ENCODE measurements at places on chromosomes 1 and 21. TPM values are rescaled to one million over a fixed set of nuclear protein-coding genes. Genes with fewer than 3 reads are reported as not detected.

The GJA4 gene
- 14.4 TPM for total RNA-seq

The C1orf53 gene
- total RNA-seq = 3.8 TPM

The C1orf167 gene
- total RNA-seq = not detected

The EFNA1 gene
- total RNA-seq = 14.0 TPM

The TTC22 gene
- 0.10 TPM for total RNA-seq

The SPTA1 gene
- not detected for total RNA-seq

The S100A16 gene
- 52.1 TPM for total RNA-seq

The TRIM67 gene
- not detected for total RNA-seq

The UBE2U gene
- total RNA-seq = not detected

The LCE6A gene
- not detected for total RNA-seq

The CA6 gene
- total RNA-seq = not detected

The B4GALT2 gene
- 97.8 TPM for total RNA-seq

The FMN2 gene
- total RNA-seq = not detected

The F13B gene
- not detected for total RNA-seq

The OR2L3 gene
- total RNA-seq = not detected

The PADI1 gene
- not detected for total RNA-seq

DNA sequence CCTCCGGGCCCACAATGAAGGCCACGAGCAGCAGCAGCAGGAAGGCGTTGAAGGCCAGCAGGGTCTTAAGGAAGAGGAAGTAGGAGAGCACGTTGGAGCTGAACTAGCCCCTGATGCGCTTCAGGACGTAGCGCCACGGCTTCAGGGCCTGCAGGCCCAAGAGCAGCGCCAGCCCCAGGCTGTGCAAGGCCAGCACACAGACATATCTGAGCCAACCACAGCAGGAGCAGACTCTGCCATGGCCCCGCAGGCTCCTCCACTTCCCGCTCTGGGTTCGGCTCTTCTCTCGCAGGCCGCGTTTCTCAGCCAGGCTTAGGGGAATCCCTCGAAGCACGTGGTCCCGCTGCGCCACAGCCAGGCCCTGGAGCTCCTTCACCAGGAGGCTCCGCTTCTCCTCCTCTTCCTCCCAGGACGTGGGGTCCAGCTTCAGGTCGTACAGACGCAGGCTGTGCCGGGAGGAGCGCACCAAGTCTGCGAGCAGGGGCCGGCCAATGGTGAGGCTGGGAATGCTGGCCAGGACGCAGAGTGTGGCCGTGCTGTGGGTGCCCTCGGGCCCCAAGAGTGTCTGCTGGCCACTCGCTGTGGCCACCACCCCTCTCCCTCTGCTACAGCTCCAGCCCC is 41.7 kb downstream of the ZNF691 start:
- no peaks in the 10 kb centered on the region for H3K27me3 ChIP-seq
- no peak for DNase-seq
- H3K27ac ChIP-seq = no peak overlapping the region
- no peak overlapping the region for H3K4me3 ChIP-seq
- H3K4me1 ChIP-seq = no peaks in the 10 kb centered on the region

DNA sequence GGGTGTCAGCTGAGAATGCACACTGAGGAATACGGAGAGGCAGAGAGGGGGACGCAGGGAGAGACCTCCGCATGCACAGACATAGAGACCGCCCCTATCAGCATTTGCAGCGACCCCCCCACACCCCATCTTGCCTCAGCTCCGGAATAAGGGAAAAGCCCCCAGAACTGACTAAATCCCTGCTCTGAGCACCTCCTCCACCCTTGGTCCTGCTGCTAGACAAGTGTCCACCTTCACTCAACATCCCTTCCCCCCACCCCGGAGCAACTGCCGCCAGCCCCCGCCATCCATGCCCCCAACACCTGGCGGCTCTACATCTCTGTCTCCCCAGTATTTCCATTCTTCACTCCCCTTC is 769 bp downstream of the SV2A start:
- no peaks in the 10 kb centered on the region for H3K4me1 ChIP-seq
- no peaks in the 10 kb centered on the region for H3K36me3 ChIP-seq
- H3K4me3 ChIP-seq = no peak overlapping the region
- no peak overlapping the region for H3K27ac ChIP-seq
- peaks cover 13% of the 10 kb centered on the region for H3K27me3 ChIP-seq
- no peak for DNase-seq

DNA sequence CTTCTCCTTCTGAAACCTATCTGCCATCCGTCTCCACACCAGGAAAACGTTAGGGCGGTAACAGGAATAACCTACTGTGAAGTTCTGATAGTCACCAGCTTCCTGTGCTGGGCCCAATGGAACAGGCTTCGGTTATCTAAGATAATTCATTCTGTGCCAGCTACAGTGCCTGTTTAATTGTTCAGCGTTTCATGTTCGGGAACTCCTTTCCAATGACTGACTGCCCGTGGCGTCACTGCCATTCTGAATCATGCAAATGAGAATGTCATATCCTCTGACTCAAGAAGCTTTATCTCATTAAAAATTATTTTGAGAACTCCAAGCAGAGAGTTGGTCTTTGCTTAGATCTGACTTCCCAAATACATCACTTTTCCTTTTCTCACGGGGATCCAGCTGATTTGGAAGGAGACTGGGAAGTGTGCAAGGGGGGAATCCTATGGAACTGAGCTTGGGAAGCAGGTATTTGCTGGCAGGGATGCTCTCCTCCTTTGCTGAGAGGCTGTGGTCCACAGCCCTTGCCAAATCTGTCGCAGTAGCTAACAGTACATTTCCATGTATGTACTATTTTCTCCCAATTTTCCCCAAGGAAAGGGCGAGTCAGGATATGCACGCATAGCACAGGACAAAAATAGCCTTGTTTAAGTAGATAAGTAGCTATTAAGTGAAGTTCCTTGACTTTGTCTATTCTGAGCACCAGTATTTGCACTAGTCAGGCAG is 358.7 kb downstream of the LTN1 start:
- peaks cover 11% of the 10 kb centered on the region for H3K4me1 ChIP-seq
- no peaks in the 10 kb centered on the region for H3K27me3 ChIP-seq
- peak overlapping the region; percentile 55 for H3K27ac ChIP-seq
- H3K4me3 ChIP-seq = no peak overlapping the region

DNA sequence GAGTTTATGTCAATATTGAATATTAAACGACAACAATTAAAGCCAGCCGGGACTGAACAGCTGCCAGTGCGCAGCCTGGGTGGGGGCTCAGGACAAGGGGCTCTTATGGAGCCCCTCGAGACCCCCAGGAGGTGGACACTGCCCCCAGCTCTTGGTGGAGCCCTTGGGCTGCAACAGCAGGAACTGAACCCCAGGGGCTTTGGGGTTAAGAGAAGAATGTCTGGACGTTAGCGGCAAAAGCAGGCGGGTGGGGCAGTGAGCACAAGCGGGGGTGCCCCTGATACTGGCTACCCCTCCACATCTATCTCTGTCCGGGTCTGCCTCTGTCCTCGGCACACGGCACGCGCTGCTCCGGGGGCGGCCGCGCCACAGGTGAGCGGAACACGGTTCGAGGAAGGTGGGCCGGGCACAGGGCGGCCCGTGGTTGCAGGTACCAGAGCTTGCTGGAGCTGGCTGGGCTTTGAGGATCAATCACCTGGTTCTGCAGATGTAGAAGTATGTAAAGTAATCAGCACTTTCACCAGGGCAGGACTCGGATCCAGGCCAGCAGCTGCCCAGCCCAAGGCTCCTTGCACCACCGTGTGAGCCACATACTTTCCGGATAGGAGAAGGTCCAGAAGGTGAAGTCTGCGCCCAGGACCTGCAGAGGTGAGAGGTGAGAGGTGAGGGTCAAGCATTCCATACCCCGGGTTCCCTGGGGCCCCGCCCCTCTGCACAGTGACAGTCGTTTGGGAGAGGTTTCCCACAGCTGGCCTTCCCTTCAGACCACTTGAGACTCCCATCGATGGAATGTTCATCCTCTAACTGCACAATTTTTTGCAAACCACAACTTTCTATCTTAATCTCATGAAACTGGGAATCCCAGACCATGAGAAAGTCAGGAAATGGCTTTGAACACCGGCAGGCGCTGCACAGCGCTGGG is 12.4 kb upstream of the POFUT2 start:
- no peaks in the 10 kb centered on the region for H3K36me3 ChIP-seq
- peaks cover 17% of the 10 kb centered on the region for H3K27me3 ChIP-seq
- H3K4me3 ChIP-seq = no peak overlapping the region
- DNase-seq = no peak
- peaks cover 26% of the 10 kb centered on the region for H3K4me1 ChIP-seq

GRCh38 chr1:159791461-159791860 is 10.7 kb downstream of the DUSP23 start:
- peaks cover 3% of the 10 kb centered on the region for H3K27me3 ChIP-seq
- no peaks in the 10 kb centered on the region for H3K4me1 ChIP-seq
- H3K36me3 ChIP-seq = no peaks in the 10 kb centered on the region
- no peak overlapping the region for H3K4me3 ChIP-seq
- no peak for DNase-seq

- H3K36me3 ChIP-seq = peaks cover 45% of the 10 kb centered on the region
- peak overlapping the region; percentile 65 for H3K4me3 ChIP-seq
- H3K27ac ChIP-seq = peak overlapping the region; percentile 98
- H3K4me1 ChIP-seq = peaks cover 15% of the 10 kb centered on the region
- no peaks in the 10 kb centered on the region for H3K27me3 ChIP-seq
- peak; percentile 82 for DNase-seq
Observed at GRCh38 chr1:7783178-7783711, 846 bp upstream of the PER3 start.

- DNase-seq = no peak
- no peak overlapping the region for H3K27ac ChIP-seq
- peak overlapping the region; percentile 46 for H3K4me3 ChIP-seq
- H3K4me1 ChIP-seq = no peaks in the 10 kb centered on the region
- H3K27me3 ChIP-seq = peaks cover 64% of the 10 kb centered on the region
Observed at GRCh38 chr1:18646091-18646785, 15.6 kb downstream of the PAX7 start.

DNA sequence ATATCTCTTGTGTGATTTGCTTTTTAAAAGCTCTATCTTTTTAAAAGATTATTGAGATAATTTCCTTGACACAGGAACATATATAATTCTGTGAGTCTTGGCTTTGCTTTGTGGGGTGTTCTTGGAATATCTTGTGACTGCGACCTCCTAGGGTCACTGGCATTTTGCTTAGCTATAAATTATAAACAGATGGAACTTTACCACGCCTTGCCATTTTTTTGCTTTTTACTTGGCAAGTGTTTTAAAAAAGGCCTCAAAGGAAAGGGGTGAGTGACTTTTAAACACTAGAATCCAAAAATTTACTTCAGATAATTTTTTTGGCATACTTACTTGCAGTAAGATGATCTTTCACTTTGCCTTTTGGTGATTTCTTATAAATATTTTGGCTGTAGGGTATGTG is 43.6 kb downstream of the ALG6 start:
- no peak overlapping the region for H3K4me3 ChIP-seq
- H3K4me1 ChIP-seq = no peaks in the 10 kb centered on the region
- peaks cover 16% of the 10 kb centered on the region for H3K36me3 ChIP-seq
- no peaks in the 10 kb centered on the region for H3K27me3 ChIP-seq
- no peak overlapping the region for H3K27ac ChIP-seq

- peaks cover 68% of the 10 kb centered on the region for H3K27me3 ChIP-seq
- H3K27ac ChIP-seq = no peak overlapping the region
- H3K36me3 ChIP-seq = no peaks in the 10 kb centered on the region
- no peak overlapping the region for H3K4me3 ChIP-seq
- peaks cover 7% of the 10 kb centered on the region for H3K4me1 ChIP-seq
Observed at GRCh38 chr1:147077936-147078605, 94.2 kb downstream of the PRKAB2 start.

DNA sequence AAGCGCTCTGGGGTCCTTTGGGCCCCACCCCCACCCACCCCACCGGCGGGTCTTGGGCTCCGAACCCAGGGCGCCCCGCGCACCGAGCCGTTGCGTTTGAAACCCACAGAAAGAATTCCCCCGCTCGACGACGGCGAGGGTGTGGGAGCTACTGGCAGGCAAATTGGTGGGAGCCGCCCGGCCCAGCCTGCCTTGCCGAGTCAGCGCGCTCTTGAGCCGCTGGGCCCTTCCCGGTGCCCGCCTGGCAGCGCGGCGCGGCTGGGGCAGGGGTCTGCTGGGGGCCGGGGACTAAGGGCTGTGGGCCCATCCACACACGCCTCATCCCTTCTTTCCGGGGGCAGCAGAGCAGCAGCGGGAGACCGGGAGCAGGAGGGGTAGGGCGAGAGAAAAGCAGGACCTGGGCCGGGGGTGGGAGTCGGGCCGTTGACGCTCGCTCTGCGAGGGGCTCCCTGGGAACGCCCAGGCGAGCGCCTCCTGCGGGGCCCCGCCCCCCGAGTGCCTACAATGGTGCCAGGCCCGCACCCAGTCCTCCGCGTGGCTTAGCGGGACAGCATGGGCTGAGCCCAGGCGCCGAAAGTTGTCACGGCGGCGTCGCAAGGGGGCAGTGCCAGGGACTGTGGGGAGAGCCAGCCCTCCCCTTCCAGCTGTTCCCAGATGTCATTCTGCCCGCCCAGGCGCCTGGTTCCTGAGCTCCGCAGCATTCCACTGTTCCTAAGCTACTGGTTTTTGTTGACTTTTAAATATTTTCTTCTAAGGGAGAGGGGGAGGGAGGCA is at the start of gene C1orf94:
TSS of gene C1orf94 (plus strand) at position 78 of the 774 bp plus-strand sequence. CDS start 883 bp downstream, outside the sequence.
- H3K27ac ChIP-seq = no peak within 1 kb of the TSS
- no peak within 1 kb of the TSS for H3K4me3 ChIP-seq
- no peaks in the 10 kb centered on the region for H3K4me1 ChIP-seq
- peaks cover 28% of the 10 kb centered on the region for H3K27me3 ChIP-seq
- no peak for DNase-seq
- no peaks in the 10 kb centered on the region for H3K36me3 ChIP-seq

DNA sequence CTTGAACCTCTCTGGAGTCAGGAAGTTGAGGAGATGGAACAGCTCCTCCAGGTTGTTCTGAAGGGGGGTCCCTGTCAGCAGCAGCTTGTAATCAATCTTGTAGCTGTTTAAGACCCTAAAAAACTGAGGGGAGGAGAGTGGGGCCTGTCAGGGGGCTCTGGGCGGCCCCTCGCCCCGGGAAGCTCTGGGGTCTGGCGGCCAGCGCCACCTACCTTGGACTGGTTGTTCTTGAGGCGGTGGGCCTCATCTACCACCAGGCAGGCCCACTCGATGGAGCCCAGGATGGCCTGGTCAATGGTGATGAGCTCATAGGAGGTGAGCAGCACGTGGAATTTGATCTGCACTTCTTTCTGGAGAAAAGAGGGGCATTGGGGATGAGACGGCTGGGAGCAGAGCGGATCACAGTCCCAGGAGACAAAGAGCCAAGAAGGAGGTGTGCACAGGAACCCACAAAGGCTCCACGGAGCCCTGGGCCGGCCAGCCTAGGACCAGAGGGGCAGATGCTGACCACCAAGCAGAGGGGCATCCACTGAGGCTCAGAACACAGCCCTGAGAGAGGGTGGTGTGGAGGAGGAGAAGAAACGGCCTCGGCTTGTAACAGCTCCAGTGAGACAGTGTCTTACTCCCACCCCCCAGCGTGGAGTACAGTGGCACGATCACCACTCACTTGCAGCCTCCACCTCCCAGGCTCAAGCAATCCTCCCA is 43.5 kb downstream of the CHD5 start:
- no peak for DNase-seq
- no peak overlapping the region for H3K4me3 ChIP-seq
- H3K27me3 ChIP-seq = no peaks in the 10 kb centered on the region
- H3K4me1 ChIP-seq = no peaks in the 10 kb centered on the region
- H3K27ac ChIP-seq = no peak overlapping the region

GRCh38 chr1:36350659-36351226 is 27.3 kb upstream of the EVA1B start:
- no peaks in the 10 kb centered on the region for H3K27me3 ChIP-seq
- H3K27ac ChIP-seq = peak overlapping the region; percentile 68
- H3K36me3 ChIP-seq = no peaks in the 10 kb centered on the region
- H3K4me3 ChIP-seq = no peak overlapping the region

GRCh38 chr21:39984286-39984991 is 117.2 kb downstream of the PCP4 start:
- H3K27ac ChIP-seq = no peak overlapping the region
- no peaks in the 10 kb centered on the region for H3K4me1 ChIP-seq
- no peaks in the 10 kb centered on the region for H3K27me3 ChIP-seq
- no peaks in the 10 kb centered on the region for H3K36me3 ChIP-seq

GRCh38 chr1:239125893-239126292 is 260.5 kb upstream of the CHRM3 start:
- H3K36me3 ChIP-seq = no peaks in the 10 kb centered on the region
- no peak overlapping the region for H3K27ac ChIP-seq
- no peaks in the 10 kb centered on the region for H3K4me1 ChIP-seq
- H3K4me3 ChIP-seq = no peak overlapping the region
- no peaks in the 10 kb centered on the region for H3K27me3 ChIP-seq
- no peak for DNase-seq

Data from gastrocnemius medialis (tissue), 4 donors.